ENCODE measurements at places on chromosomes 12 and 14.

DNA sequence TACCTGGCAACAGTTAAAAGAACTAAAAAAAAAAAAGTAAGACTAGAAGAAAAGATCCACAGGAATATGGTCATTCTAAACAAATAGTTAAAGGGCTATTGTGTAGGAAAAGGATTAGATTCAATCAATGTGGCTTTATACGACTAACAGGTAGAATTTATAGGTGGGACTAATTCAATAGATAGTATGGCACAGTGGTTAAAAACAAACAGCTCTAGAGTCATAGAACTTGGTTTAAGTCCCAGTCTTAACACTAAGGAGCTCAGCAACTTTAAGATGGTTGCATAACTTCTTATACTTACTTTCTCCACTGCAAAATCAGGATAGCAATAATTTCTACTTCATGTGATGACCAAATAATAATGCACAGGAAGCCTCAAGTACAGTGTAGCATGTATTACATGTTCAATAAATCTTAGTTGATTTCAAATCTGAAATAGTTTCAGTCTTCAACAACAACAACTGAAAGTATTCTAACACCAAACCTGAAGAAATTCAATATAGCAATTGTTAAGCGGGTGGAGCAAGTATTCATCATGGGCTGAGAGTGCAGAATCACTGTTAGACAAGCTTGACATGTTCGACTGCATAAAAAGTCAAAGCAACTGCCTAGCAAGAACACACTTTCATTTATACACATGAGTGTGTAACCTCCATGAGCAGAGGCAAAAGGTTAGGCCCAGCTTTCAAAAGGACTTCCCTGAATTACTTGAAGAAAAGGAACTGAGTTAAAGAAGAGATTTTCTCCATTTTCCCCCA is 50.4 kb downstream of the ITPR2 start:
- DNase-seq, result no peak

DNA sequence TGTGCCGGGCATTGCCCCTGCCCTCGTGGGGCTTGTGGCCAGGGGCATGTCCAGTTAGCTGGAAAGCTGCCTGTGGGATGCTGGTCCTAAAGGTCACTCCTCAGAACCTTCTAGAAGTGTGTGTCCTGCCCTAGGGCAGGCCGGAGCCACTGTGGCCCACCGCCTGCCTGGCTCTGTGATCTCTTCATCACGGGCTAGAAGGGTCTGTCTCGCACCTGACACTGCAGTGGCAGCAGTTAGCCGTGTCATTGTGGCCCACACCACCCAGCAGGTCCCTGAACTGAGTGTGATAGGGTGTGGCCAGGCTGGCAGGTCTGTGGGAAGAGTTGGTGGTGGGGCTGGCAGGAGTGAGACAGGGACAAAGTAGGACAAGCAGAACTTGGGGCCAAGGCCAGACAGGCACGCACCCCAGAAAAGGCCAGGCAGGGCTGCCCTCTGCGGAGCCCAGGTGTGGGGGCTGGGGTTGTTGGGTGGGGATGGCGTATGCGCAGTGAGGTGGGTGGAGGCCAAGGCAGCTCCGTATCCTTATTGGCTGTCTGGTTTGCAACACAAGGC is 41.2 kb downstream of the ADGRD1 start:
- no peak for DNase-seq

- no peak for DNase-seq
These were observed 122.0 kb upstream of the EGLN3 start for GRCh38 chr14:34072921-34073320.

DNA sequence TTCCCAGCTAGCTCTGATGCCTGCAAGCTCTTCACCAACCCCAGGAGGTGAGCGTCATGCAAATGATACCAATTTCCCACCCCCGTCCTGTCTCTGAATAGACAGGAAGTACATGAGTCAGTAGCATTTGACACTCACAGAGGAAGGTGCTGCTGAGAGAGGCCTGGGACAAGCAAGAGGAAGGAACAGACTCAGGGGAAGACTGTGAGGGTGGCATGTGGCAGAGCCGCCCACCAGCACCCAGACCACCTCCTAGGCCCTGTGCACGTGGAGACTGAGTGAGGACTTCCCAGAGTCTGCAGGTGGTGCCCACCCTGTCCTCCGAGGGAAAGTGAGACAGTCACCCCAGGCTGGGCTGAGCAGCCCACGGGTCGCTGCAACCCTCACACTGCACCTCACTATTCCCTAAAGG is 199.5 kb upstream of the SFSWAP start:
- peak; percentile 71 for DNase-seq

DNA sequence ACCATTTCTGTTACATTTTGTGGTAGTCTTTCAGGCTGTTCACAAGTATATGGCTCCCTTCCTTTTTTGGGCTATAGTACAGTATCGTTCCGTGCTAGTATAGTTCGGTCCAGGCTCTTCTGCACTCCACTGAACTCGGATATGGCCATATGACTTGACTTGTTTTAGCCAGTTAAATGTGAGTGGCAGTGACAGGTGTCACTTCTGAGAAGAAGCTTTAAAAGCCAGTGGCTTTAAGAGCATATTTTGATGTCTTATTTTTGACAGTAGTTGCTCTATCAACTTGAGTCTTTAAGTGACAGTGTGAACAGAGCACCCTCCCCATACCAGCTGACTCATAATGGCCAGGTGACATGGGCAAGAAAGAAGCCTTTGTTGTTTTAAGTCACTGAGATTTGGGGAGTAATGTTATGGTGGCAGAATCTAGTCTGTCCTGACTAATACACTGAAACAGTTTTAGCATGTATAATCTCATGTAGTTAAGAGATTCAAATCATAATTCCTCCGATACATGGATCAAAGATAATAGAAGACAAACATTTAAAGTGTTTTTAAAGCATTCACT is 64.6 kb downstream of the ANO4 start:
- no peak for DNase-seq

GRCh38 chr12:100868487-100868886 is 73.9 kb downstream of the ANO4 start:
- no peak for DNase-seq

GRCh38 chr14:101454229-101454628 is 107.1 kb upstream of the DIO3 start:
- DNase-seq, result no peak

DNA sequence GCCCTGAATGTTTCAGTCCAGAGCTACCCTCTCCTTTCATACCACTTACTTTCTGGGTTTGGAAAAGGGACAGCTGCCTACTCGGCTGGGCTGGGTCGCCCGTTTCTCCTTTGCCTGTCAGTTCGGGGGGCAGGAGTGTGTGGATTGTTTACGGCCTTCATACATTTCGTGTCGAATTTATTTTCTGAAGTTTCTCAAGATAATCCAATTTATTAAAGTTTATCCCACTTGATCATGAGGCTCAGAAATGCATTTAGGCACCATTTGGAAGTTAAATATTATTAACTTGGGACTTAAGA is 608 bp downstream of the ZNF410 start:
- DNase-seq, result no peak

DNA sequence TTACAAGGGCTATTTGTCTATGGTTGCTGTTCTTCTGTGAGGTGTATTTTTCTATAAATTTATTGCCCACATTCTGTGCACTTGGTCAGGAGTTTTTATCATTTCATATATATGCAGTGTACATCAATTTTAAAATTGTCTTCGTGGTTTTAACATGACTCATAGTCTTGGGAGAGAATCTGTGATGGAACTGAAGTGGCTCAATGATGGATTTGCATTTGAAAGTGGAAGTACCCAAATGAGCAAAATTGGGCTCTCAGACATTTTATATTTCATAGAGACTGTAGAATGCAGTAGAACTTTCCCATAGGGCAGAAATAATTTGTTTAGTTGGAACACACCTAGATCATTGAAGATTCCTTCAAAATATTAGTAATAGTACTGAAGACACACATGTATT is 1.9 kb upstream of the SCFD1 start:
- DNase-seq, result no peak

DNA sequence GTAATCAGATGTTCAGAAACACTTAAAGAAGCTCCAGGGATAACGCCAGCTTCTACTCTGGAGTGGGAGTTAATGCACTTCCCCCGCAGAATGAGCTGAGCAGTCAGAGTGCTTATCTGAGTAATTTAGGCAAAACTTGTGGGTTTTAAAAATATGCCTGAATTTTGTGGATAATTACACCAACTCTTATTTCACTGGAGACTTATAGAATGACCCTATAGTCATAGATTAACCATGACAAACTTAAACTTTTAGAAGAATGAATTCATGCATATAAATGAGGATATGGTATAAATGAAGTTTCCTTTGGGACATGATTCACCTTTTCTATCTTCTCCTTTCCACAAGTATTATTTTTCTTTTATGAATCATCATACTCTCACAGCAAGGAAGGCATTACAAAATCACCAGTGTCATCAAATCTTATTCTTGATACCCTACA is 241.1 kb upstream of the FBXO33 start:
- no peak for DNase-seq

DNA sequence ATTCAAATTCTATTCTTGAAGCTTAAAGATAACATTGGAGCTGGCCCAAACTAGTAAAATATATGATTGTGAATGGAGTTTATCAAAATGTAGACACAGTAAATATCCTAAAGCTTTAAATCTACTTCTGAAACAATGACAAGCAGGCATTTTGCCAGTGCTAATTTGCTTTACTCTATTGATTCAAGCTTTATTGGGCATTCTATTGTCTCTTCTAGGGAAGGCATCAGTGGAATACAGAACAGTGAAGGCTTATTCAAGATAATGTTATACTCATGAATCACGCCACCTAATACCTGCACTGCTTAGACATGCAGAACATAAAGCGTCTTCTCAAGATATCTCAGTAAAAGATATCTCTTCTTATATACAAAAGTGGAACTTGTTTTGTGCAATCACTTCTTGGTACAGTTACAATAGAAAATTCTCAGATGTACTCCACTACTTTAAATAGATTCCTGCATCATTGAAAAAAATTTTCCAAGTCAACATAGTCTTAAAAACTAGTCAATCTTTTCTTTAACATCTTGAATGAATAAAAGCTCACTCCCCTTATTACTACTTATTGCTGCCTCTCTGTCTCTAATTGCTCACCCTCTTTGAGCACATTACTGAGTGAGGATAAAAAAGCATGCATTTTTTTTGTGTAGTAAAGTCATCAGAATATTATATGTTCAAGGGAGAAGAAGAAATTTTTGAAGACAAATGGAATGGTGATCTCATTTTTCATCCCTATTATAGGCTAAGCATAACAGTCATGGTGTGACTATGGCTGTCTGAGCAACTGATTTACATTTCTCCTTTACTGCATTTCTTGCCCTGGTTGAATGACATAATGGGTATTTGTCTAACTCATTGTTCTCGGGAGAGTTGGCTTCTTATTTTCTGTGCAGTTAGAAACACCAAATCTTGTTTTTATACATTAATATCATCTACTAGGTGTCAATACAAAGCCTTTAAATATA is 98.0 kb upstream of the E2F7 start:
- DNase-seq, result no peak

- DNase-seq, result peak; percentile 21
These were observed 14.2 kb upstream of the PLXNC1 start for GRCh38 chr12:94133964-94134795.

GRCh38 chr14:53646925-53647324 is 309.7 kb downstream of the BMP4 start:
- no peak for DNase-seq

DNA sequence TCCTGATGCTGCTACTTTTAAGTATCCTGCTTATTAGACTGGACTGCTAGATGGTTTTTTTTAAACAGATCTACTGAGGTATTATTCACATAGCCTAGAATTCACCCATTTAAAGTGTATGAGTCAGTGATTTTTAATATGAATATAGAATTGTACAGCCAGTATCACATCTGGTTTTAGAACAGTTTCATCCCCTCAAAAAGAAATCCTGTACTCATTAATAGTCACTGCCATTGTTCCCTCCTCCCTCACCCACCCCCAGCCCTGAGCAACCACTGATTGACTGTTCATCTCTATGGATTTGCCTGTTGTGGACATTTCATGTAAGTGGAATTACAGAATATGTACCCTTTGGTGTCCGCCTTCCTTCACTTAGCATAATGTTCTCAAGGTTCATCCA is 98.4 kb downstream of the PPP2R5C start:
- DNase-seq, result no peak

- DNase-seq, result no peak
These were observed 636 bp upstream of the IFNG-AS1 start for GRCh38 chr12:67988601-67989021.

GRCh38 chr12:80018119-80018518 is 81.2 kb upstream of the OTOGL start:
- no peak for DNase-seq

- no peak for DNase-seq
These were observed 36.3 kb downstream of the IL31 start for GRCh38 chr12:122137681-122138080.

DNA sequence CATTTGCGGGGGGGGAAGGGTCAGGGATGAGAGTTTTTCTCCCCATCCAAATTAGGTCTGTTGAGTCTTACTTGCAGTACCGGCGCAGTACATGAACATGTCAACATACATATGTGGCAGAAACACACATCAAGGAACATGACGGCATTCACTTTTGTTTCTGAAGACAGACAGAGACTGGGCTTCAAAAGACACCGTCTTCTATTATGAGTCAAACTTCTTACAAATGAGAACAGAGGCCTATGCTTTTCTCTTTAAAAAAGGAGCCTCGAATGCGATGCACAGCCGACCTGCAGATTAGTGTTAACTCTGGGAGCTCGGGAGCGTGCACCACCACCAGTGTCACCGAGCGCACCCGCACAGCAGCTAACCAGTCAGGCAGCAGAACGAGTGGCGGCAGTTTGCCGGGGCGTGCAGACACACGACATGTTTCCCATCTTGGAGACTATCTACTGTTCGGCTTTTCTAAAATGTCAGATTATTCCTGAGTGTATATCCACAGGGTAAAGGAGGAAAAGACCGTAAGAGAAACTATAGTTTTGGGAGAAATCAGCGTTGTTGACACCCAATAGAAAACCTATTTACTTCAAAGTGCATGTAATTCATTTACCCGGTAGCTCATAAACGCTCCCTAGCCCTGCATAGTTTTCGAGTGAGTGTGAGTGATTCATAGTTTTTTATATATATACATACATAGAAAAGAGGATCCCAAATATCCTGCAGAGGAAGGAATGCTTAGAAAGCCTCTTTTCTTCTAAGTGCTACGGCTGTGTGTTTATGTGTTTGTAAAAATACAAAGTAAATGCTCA is 33.0 kb downstream of the UBR7 start:
- DNase-seq, result no peak

GRCh38 chr12:114670291-114670980 is 13.5 kb downstream of the TBX3 start:
- DNase-seq, result no peak
